ENCODE measurements at places on chromosomes 1 and 21. TPM values are rescaled to one million over a fixed set of nuclear protein-coding genes. Genes with fewer than 3 reads are reported as not detected.

DNA sequence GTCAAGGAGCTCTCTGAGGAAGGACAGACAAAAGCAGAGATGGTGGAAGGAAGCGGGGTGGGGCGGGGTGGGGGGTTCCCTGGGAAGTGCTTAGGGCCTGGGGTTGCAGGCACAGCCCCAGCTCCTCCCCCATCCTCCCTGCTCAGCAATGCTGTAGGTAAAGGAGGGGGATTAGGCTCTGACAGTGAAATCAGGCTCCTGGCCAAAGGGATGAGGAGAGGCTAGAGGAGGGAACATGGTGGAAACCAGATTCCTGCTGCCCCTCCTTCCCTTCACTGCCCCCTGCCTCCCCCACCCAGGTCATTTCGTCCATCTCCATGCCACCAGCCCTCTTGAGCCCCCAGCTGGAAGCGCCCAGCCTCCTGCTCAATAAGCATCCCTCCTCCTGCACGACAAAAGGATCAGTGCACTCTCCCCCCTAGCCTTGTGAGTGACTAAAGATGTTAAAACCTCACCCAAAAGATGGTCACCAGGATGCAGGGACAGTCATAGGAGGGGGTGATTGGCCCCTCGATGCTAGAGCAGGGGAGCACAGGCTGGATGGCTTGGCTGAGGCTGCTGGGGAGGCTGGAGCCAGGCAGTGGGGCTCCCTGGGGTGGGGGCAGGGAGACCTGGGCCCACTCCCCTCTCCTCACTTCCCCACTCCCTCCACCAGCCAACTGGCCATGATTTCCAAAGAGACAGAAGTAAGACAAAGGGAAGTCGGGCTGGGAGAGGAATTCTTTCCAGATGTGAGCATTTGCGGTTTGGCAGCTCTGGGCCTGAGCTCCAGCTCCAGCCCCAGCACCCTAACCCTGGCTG, 2.2 kb upstream of the CRABP2 start:
- H3K4me1 ChIP-seq: peaks cover 22% of the 10 kb centered on the region
- no peaks in the 10 kb centered on the region for H3K36me3 ChIP-seq
- peaks cover 39% of the 10 kb centered on the region for H3K27me3 ChIP-seq
- H3K27ac ChIP-seq: no peak overlapping the region
- no peak overlapping the region for H3K4me3 ChIP-seq

DNA sequence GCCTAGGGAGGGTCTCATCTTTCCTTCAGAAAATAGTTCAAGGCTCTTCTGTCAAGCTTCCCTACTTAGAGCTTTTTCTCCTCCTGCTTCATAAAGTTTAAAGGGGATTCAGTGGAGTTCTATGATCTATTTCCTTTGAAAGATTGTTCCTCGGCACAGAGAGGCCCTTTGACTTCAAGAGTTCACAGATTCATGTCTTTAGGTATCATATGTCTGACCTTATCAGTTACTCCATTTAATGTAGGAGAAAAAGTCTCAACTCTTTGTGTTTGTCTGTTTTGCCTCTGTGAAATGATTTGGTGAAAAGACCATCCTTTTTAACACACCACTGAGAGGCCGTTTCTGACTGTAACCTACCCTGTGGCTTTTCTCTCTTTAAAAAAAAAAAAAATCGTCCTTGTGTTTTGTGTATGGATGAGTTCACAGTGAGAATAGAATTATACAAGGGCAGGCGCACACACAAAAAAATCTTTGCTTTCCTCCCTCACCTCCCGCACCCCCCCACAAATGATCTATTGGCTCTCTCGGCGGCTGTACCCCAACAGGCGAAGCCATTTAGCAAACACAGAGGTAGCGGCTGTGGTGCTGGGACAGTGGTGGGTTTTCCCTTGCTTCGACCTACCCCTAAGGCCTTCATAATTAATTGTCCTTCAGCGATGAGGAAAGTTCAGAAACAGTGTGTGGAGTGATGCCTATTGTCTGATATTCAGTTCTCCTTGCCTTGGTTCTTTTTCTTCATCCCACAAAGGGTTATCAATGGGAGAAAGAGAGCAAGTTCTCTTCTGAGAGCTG, 29.6 kb downstream of the PROX1 start:
- no peak overlapping the region for H3K4me3 ChIP-seq
- no peaks in the 10 kb centered on the region for H3K4me1 ChIP-seq
- no peaks in the 10 kb centered on the region for H3K36me3 ChIP-seq

- no peaks in the 10 kb centered on the region for H3K36me3 ChIP-seq
- peak overlapping the region; percentile 85 for H3K4me3 ChIP-seq
Measured at GRCh38 chr1:224113545-224113917, 380 bp upstream of the FBXO28 start.

DNA sequence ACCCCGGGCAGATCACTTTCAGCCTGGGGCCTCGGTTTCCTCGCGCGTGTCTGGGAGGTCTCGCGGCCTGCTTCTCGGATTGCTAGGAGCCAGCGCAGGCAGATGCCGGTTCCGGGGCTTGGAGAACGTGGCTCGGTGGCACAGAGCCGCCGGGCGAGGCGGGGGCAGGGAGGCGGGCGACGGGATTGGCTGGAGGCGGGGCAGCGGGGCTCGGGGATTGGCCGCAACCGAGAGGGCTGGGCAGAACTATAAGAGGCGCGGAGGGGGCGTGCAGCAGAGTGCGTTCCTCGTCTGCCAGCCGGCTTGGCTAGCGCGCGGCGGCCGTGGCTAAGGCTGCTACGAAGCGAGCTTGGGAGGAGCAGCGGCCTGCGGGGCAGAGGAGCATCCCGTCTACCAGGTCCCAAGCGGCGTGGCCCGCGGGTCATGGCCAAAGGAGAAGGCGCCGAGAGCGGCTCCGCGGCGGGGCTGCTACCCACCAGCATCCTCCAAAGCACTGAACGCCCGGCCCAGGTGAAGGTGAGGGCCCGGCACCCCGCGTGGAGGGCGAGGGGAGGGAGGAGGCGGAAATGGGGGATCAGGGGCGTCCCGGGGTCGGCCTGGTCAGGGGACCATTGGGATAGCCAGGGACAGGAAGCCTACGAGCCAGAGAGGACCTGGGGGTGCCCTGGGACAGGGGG, at the start of gene MFSD2A:
TSS of gene MFSD2A (plus strand) at position 276 of the 677 bp plus-strand sequence. CDS start at position 424, 148 bp downstream.
- H3K4me3 ChIP-seq: peak within 1 kb of the TSS; percentile 65
- H3K27me3 ChIP-seq: no peaks in the 10 kb centered on the region

GRCh38 chr1:207286786-207287468, 34.6 kb upstream of the CD55 start:
- H3K4me1 ChIP-seq: peaks cover 43% of the 10 kb centered on the region
- DNase-seq: no peak
- H3K36me3 ChIP-seq: no peaks in the 10 kb centered on the region

GRCh38 chr1:15681349-15682292, 2.5 kb upstream of the PLEKHM2 start:
- peak; percentile 39 for DNase-seq
- H3K36me3 ChIP-seq: no peaks in the 10 kb centered on the region
- peaks cover 30% of the 10 kb centered on the region for H3K4me1 ChIP-seq
- H3K27me3 ChIP-seq: no peaks in the 10 kb centered on the region
- peak overlapping the region; percentile 45 for H3K4me3 ChIP-seq

- no peaks in the 10 kb centered on the region for H3K4me1 ChIP-seq
- H3K27ac ChIP-seq: no peak overlapping the region
Measured at GRCh38 chr1:34144766-34145165, 20.3 kb downstream of the CSMD2 start.

DNA sequence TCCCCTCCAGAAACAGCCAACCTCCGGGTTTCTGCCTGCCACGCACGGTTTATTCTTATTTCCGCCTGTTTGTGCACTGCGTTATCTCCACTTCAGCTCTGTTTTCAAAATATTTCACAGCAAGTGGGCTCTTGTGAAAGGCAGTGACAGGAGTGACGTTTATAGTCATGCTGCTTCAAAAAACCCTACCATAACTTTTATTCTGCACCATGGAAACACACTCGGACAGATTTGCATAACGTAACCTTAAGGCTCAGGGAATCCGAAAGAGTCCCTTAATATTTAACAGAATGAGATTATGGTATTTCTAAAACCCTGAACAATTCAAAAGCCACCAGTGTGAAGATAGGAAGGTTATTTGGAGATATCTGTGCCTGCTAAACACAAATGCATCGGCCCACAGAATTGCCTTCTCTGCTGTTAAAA, 782 bp upstream of the SDE2 start:
- peaks cover 27% of the 10 kb centered on the region for H3K36me3 ChIP-seq
- H3K27me3 ChIP-seq: no peaks in the 10 kb centered on the region
- no peak for DNase-seq

GRCh38 chr21:42437786-42438185, 34.1 kb downstream of the UBASH3A start:
- no peaks in the 10 kb centered on the region for H3K4me1 ChIP-seq
- H3K36me3 ChIP-seq: no peaks in the 10 kb centered on the region
- H3K27me3 ChIP-seq: peaks cover 3% of the 10 kb centered on the region

DNA sequence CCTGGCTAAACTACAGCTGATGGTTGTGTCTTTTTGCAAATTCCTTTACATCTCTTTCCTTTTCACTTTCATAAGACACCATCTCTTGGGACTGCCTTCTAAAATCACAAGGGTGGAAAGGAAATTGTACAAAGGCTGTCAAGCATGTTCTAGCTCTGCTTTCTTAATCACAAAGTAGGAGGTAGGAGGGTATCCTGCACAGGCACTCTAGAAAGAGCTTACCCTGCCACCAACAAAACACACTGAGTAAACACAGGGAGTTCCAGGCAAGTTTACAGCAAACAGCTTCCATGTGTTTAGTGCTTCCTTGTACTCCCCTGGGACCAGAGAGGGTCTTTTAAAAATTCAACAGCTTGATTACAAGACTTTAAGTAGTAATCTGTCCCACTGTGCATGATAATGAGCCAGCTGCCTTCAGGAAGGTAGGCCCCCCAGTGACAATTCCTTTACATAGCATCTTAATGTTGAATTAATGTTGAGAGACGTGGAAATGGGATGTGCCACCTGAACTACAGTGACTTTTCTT, 2.4 kb downstream of the PLPP3 start:
- peak overlapping the region; percentile 90 for H3K4me3 ChIP-seq
- no peaks in the 10 kb centered on the region for H3K27me3 ChIP-seq
- H3K36me3 ChIP-seq: no peaks in the 10 kb centered on the region
- H3K4me1 ChIP-seq: peaks cover 59% of the 10 kb centered on the region

- no peaks in the 10 kb centered on the region for H3K27me3 ChIP-seq
- DNase-seq: no peak
- no peak overlapping the region for H3K4me3 ChIP-seq
- H3K36me3 ChIP-seq: no peaks in the 10 kb centered on the region
Measured at GRCh38 chr1:36890776-36891175, 143.5 kb downstream of the GRIK3 start.

GRCh38 chr1:217985641-217986040, 299.5 kb upstream of the RRP15 start:
- no peaks in the 10 kb centered on the region for H3K27me3 ChIP-seq
- no peak overlapping the region for H3K4me3 ChIP-seq
- no peaks in the 10 kb centered on the region for H3K4me1 ChIP-seq
- no peak overlapping the region for H3K27ac ChIP-seq

GRCh38 chr1:178541829-178542553, 29.1 kb downstream of the TEX35 start:
- H3K4me3 ChIP-seq: peak overlapping the region; percentile 82
- no peaks in the 10 kb centered on the region for H3K36me3 ChIP-seq
- peaks cover 16% of the 10 kb centered on the region for H3K4me1 ChIP-seq

GRCh38 chr21:43868461-43868860, 3.4 kb downstream of the AGPAT3 start:
- H3K4me1 ChIP-seq: peaks cover 44% of the 10 kb centered on the region
- peak overlapping the region; percentile 90 for H3K27ac ChIP-seq
- H3K4me3 ChIP-seq: peak overlapping the region; percentile 8
- no peak for DNase-seq
- no peaks in the 10 kb centered on the region for H3K27me3 ChIP-seq

GRCh38 chr1:197464044-197464443, 196.0 kb downstream of the CRB1 start:
- H3K27ac ChIP-seq: no peak overlapping the region
- H3K4me3 ChIP-seq: no peak overlapping the region
- H3K36me3 ChIP-seq: no peaks in the 10 kb centered on the region

GRCh38 chr1:216702170-216702569, 21.1 kb downstream of the ESRRG start:
- no peaks in the 10 kb centered on the region for H3K36me3 ChIP-seq
- no peaks in the 10 kb centered on the region for H3K27me3 ChIP-seq
- H3K27ac ChIP-seq: no peak overlapping the region
- H3K4me1 ChIP-seq: no peaks in the 10 kb centered on the region
- no peak for DNase-seq

- peaks cover 33% of the 10 kb centered on the region for H3K4me1 ChIP-seq
- H3K4me3 ChIP-seq: no peak overlapping the region
- peak overlapping the region; percentile 36 for H3K27ac ChIP-seq
- no peak for DNase-seq
Measured at GRCh38 chr1:169184812-169185211, 78.3 kb downstream of the ATP1B1 start.

- H3K36me3 ChIP-seq: no peaks in the 10 kb centered on the region
- no peaks in the 10 kb centered on the region for H3K4me1 ChIP-seq
- no peak overlapping the region for H3K4me3 ChIP-seq
- H3K27ac ChIP-seq: no peak overlapping the region
- H3K27me3 ChIP-seq: no peaks in the 10 kb centered on the region
Measured at GRCh38 chr1:48164571-48164970, 57.9 kb upstream of the SLC5A9 start.

GRCh38 chr1:25744140-25744581, 55.8 kb upstream of the SELENON start:
- DNase-seq: peak; percentile 71
- no peaks in the 10 kb centered on the region for H3K27me3 ChIP-seq
- peak overlapping the region; percentile 24 for H3K4me3 ChIP-seq
- no peaks in the 10 kb centered on the region for H3K36me3 ChIP-seq
- H3K4me1 ChIP-seq: peaks cover 22% of the 10 kb centered on the region

DNA sequence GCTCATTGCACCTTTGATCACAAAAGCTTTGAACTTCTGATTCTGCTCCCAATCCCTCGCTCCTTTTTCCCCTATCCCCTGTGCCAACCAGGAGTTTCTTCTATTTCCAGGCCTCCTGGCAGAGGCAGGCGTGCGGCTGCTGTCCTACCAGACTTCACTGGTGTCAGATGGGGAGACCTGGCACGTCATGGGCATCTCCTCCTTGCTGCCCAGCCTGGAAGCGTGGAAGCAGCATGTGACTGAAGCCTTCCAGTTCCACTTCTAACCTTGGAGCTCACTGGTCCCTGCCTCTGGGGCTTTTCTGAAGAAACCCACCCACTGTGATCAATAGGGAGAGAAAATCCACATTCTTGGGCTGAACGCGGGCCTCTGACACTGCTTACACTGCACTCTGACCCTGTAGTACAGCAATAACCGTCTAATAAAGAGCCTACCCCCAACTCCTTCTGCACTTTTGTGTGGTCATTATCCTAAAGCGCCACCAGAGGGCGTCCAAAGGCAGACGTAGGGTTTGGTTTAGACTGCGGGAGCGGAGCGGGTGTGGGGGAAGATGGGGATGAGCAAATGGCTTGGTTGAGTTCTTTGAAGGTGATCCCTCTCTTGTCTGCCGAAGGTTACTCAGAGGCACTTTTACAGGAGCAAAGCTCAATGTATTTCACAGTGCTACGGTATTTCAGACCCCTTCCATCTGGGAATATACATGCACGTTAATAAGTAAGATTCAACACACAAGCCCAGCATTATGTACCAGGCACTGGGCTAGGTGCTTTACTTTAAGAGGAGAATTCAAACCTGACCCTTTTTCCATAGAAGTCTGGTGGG, 24.7 kb downstream of the HMGCS2 start:
- H3K4me1 ChIP-seq: peaks cover 5% of the 10 kb centered on the region
- no peaks in the 10 kb centered on the region for H3K27me3 ChIP-seq
- no peak overlapping the region for H3K27ac ChIP-seq
- no peak overlapping the region for H3K4me3 ChIP-seq
- peak; percentile 67 for DNase-seq

GUCA2A gene
- total RNA-seq: not detected

SH2D1B gene
- 1.6 TPM for total RNA-seq

SYT14 gene
- total RNA-seq: not detected

DCDC2B gene
- not detected for total RNA-seq

HPDL gene
- total RNA-seq: 0.84 TPM

AKR1A1 gene
- total RNA-seq: 56.0 TPM

LINGO4 gene
- 18.2 TPM for total RNA-seq

GPR3 gene
- 1.3 TPM for total RNA-seq

TNFRSF4 gene
- total RNA-seq: 3.9 TPM

ATP6V1G3 gene
- not detected for total RNA-seq

Data from psoas muscle (tissue), 8 donors.